ENCODE measurements at places on chromosomes 3 and 15.
A peak's percentile ranks its signal among the peaks of the same experiment; 100 is the strongest.

DNA sequence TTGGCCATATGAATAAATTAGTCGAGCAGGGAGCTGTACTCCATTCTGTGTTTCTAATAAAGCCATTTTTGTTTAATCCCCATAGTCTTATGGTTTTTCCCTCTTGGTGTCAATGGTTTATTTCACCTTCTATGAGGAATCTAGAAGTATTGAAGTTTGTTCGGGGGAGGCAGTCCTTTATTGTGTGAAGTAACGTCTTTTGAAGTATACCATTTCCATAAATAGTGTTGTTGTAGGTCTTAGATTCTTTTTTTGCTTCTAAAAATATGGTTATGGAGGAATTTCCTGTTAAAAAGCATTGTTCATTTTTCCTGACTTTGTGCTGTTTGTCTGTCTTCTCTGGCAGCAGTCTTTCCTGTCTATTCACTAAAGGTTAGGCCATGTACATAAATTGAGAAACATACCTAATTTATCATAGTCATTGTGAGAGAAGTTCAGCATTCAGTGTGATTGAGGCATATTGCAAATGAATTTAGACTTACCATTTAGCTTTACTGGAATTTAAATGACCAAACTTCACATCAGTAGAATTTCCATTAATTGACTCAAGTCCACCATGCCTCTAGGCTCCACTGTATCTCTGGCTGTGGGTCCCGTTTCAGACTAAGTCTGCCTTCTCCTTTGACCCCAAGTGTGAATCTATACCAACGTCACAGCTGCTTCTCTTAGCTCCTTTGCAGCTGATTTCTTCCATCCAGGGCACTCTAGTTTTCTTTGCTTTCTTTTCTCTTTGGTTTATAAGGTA is 37.3 kb downstream of the YEATS2 start:
- no peak for DNase-seq

GRCh38 chr3:17833786-17834559 is 91.5 kb upstream of the TBC1D5 start:
- no peak for DNase-seq

- DNase-seq: no peak
These were observed 316.6 kb upstream of the TGFBR2 start for GRCh38 chr3:30289766-30290165.

- no peak for DNase-seq
These were observed 42.2 kb upstream of the POU1F1 start for GRCh38 chr3:87318617-87319021.

DNA sequence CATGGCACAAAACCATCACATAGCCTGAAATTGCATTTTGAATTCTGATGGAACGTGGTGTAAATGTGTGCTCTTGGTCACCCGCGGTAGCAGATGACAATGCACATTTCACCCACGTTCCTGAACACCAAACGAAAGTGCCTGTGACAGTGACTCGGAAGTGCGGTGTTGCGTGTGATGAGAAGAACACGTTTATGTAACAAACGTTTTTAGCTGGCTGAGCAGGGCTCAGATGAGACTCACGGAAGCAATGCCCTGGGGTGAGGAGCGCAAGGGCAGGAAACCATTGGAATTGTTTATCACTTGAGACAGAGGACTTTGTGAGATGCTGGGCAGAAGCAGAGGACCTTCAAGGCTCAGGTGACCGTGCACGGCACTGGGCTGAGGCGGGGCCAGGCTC is 449.2 kb upstream of the CFAP20DC start:
- DNase-seq: no peak

- no peak for DNase-seq
These were observed 85.1 kb downstream of the EFL1 start for GRCh38 chr15:82177291-82178010.

GRCh38 chr3:15682561-15683185 is 81.1 kb downstream of the BTD start:
- DNase-seq: no peak

GRCh38 chr3:40308725-40309417 is 636 bp upstream of the EIF1B start:
- no peak for DNase-seq

DNA sequence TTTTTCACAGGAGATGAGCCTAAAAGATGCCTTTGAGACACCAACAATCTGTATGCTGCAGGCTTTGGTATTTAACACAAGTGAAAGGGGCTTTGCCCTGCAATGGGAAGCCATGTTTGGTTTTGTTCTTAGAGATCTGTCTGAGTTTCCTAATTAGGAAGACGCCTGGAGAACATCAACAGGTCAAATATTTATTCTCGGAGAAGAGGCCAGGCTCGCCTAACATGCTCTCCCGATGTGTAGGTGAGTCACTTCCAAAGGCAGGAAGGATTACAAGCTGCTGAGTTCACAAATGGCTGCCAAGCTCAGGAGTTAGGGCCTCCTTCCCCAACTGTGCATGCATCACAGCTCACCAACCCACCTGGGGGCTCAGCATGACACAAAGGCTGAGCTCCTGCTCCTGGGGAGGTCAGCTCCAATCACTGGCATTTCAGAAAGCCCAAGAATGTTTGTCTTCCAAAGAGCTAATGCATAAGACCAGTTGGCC is 119.5 kb upstream of the PRICKLE2 start:
- no peak for DNase-seq

GRCh38 chr3:155208183-155208800 is 85.2 kb downstream of the STRIT1 start:
- DNase-seq: no peak

DNA sequence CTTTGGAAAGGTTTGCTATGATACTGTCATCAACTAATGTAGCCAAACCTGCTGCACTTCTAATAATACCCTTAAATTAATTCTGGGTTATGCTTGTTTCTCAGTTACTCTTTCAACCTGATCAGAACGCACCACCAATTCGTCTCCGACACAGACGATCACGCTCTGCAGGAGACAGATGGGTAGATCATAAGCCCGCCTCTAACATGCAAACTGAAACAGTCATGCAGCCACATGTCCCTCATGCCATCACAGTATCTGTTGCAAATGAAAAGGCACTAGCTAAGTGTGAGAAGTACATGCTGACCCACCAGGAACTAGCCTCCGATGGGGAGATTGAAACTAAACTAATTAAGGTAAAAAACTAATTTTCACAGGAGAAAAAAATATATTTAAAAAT is 7.9 kb upstream of the RPLP1 start:
- no peak for DNase-seq

DNA sequence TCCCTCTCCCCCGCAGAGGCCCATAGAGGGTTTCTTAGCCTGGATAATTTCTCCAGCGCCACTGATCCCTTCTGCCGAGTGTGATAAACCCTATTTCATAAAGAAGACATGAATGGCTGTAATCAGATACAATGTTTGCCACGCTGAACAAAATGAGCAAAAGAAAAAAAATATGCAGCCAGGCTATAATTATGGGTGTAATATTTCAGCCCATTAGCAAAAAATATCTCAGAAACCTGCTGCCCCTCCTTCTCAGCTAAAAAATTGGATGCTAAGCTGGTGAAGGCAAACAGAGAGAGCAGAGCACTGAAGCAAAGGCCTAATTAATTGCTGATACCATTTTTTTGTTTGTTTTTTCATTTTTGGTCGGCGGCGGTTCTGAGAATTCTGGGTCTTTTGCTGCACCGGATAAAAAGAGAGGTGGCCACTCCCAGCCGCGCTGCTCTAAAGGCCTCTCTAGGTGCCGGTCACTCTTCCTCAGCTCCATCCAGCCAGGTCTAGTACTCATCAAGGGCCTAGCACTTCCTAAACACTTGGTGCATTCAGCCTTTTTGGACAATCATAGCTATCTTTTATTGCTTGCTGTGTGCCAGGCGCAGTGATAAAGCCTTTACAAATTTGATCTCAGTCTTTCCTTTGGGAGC is 128.7 kb upstream of the TLE3 start:
- DNase-seq: no peak

DNA sequence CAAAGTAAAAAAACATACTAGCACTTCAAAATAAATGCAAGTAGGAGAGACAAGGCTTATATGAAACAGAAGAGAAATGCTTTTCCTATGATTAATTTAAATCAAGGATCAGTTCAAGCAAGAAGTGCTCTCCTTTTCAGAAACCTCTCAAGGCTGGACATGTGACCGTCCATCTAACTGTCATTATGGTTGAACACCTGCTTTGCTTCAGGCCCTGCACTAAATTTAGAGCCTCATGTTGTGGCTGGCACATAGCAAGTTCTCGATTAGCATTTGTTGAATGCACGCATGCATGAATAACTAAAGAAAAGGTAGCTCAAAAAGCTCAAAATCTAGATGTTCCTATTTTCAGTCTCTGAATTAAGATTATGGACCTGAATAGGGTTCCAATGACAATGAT is 82.0 kb downstream of the SV2B start:
- no peak for DNase-seq

GRCh38 chr3:30314757-30315325 is 291.6 kb upstream of the TGFBR2 start:
- no peak for DNase-seq

- peak; percentile 46 for DNase-seq
These were observed 44.3 kb upstream of the FGD5 start for GRCh38 chr3:14774431-14774830.

DNA sequence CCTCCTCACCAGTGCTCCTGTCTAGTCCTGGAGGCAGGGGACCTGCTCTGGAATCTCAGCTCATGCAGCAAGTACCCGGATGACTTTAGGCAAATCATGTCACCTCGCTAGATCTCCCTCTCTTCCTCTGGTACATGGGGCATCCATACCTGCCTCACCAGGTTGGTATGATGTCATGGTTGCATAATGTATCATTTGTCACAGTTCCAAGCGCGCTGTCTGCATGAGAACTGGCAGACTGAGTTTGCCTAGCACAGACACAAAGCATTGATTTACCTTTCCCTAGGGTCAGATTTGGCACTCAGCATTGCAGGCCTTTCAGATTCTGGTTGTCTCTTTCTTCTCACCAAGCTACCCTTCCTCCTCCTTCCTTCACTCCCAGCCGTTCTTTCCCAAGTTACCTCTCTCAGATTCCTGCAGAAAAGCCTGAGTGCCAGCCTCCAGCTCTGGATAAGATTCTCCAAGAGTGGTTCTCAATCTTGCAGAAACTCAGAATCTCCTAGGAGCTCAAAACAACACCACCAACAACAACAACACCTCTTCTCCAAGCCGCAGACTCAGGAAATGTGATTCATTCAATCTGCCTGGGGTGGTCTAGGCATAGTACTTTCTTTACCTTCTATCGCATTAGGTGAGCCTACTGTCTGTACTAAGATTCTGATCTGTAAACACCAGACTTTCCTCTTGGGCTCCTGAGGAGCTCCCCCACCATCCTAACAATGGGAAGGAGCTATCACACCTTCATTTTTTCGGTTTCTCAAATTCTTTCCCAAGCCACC is 29.5 kb downstream of the FAM43A start:
- no peak for DNase-seq

DNA sequence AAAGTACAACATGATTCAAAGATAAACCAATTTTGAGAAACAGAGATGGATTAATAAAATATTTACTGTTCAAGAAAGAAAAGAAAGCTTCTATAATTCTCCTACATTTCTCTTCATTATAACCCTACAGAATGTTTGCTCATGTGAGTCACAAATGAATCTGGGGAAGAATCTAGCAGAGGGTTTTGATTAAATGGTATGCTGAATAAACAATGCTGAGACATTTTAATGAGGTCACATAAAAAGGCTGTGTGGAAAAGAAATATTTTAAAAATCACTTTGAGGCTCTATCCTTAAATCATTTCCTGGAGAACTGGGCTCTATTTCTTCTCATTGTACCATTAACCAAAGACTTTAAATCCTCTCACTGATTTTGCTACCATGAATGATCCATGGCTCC is 727.7 kb downstream of the NTRK3 start:
- no peak for DNase-seq

DNA sequence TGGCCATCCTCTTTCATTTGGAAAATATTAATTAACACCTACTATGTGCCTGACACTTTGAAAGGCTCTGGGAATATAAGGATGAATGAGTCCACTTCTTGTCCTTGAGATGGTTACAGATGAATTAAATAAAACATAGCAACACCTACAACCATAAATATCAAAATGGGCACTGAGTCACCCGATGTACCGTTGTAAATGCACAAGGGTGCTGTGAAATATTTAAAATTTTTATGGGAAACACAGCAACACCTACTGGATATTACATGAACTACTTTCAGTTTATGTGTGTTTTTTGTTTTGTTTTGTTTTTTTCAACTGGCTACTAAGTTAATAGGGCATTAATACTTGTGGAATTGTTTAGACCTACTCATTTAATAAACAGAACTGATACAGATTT is 239.0 kb upstream of the NAALADL2 start:
- DNase-seq: no peak

DNA sequence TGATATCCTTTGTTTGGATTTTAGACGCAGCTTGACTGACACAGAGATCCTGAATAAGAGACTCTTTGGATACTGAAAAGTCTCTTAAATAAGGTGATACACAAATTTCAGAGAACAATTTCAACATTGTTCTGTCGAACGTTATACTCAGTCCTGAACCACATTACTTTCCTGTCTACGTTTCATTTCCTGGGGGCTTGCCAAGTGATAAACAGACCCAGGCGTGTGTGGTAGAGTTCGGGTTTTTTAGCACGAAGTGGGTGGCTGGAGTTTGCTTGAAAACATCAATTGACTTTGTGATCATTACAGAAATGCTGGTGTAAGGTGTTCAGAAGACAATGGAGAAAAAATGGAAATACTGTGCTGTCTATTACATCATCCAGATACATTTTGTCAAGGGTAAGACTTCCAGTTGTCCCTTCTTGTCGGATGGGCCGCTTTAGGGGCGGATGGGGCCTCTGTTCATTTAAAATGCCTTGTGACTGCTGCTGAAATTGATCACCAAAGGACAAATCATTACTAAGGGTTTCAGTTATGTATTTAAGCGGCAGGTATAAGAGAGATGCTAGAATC is at the start of gene CD96:
Gene CD96, plus strand, starts transcription at position 287 of the 573 bp plus-strand sequence. Its CDS starts 52 bp downstream, at position 339.
- DNase-seq: no peak

DNA sequence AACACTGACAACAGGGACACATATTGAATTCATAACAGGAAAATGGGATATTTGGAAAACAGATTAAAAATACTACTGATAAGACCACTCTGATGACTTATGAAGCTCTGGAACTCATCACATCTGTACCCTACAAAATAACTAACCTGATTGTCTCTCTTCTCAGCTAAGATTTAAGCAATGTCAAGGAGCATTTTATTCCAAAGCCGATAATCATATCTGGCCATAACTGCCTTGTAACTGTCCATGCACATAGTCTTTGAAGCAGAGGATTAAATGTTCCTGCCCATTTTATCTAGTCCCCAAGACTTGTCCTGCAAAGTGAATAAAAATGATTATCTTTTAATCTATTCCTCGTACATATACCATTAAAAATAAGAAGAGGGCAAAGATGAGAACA is 234.1 kb downstream of the STAG1 start:
- DNase-seq: no peak

DNA sequence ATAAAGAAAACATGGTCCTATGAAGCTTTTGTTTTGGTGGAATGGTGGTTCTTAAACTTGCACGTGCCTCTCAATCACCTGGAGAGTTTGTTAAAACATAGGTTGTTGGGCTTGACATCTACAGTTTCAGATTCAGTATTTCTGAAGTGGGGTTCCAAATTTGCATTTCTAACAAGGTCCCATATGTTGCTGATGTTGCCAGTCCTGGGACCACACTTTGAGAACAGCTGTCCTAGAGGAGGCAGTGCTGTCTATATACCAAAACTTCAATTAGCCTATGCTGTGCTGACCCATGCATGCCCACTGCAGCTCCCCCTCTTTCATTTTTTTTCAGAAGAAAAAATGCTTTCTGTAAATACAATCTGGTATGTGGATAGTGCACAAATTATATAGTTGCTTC is 31.3 kb downstream of the ALCAM start:
- DNase-seq: no peak

GRCh38 chr3:195385526-195385925 is 57.3 kb downstream of the ACAP2 start:
- no peak for DNase-seq

GRCh38 chr3:44023961-44024593 is 217.6 kb upstream of the TOPAZ1 start:
- DNase-seq: no peak

GRCh38 chr3:47193871-47194859 is 30.3 kb upstream of the SETD2 start:
- no peak for DNase-seq
